Fibroblast of lung (primary cell): ENCODE measurements at places on chromosomes 5 and 9.

DNA sequence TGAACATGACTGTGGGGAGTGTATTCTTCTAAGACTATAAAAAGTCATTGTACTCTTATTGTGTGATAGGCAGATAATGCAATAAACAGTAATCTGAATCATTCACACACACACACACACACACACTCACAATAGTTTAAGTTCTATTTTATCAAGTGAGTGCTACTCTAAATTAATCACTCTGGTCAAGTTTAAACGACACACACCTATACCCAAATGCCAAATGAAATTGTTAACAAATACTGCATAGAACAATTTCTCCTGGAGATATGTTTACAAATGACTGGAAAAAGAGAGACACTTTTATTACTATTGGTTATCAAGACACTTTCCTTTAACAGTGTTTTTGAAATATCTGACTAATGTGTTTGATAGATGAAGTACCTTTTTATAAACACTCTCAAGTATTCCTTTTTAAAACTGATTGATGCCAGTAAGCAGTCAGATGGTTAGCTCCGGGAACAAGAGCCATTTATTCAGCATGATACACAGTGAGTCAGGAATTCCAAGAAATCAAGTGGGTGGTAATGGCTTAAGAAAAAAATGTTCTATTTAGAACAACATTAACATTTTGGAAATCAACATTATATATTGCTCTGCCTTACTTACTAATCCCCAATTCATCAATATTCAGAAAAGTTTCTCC is 521.6 kb upstream of the ST8SIA4 start:
- no peaks in the 10 kb centered on the region for H3K4me1 ChIP-seq
- H3K27me3 ChIP-seq = no peaks in the 10 kb centered on the region
- DNase-seq = peak; percentile 74

- H3K27me3 ChIP-seq = no peaks in the 10 kb centered on the region
- no peak overlapping the region for H3K4me3 ChIP-seq
- no peaks in the 10 kb centered on the region for H3K36me3 ChIP-seq
- H3K27ac ChIP-seq = no peak overlapping the region
- H3K4me1 ChIP-seq = peaks cover 28% of the 10 kb centered on the region
Measured at GRCh38 chr9:127976498-127976897, 4.3 kb downstream of the EEIG1 start.

DNA sequence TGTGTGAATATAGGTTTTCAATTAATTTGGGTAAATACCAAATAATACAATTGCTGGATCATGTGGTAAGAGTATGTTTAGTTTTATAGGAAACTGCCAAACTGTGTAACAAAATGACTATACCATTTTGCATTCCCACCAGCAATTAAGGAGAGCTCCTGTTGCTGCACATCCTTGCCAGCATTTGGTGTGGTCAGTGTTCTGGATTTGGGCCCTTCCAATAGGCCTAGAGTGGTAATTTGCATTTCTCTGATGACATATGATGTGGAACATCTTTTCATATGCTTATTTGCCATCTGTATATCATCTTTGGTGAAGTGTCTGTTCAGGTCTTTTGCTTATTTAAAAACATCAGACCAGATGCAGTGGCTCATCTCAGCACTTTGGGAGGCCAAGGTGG is 11.6 kb upstream of the RFK start:
- no peak overlapping the region for H3K27ac ChIP-seq
- H3K36me3 ChIP-seq = no peaks in the 10 kb centered on the region
- no peak for DNase-seq
- no peak overlapping the region for H3K4me3 ChIP-seq
- peaks cover 2% of the 10 kb centered on the region for H3K4me1 ChIP-seq
- no peaks in the 10 kb centered on the region for H3K27me3 ChIP-seq

DNA sequence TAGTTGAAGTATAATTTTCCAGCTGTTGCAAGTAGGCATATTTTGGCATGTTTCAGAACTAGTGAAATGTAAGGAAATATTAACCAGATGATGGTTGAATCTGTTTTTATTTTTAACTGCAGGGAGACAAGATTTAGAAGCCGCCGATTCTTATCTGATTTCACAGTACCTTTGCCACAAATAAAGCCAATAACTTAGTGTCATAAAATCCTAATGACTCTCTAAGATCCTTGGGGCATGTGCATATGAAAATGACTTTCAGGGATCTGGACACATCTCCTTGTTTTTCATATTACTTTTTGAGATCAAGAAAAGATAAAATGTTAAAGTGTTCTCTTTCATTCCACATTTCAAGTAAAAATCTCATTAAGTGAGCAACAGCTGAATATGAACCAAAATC is 125.8 kb upstream of the CNTLN start:
- no peaks in the 10 kb centered on the region for H3K27me3 ChIP-seq
- H3K27ac ChIP-seq = no peak overlapping the region
- H3K4me1 ChIP-seq = peaks cover 4% of the 10 kb centered on the region
- no peak overlapping the region for H3K4me3 ChIP-seq
- H3K36me3 ChIP-seq = no peaks in the 10 kb centered on the region
